ENCODE measurements at places on chromosomes 5 and 9.

GRCh38 chr9:17117372-17117771, 17.5 kb upstream of the CNTLN start:
- no peak for DNase-seq

DNA sequence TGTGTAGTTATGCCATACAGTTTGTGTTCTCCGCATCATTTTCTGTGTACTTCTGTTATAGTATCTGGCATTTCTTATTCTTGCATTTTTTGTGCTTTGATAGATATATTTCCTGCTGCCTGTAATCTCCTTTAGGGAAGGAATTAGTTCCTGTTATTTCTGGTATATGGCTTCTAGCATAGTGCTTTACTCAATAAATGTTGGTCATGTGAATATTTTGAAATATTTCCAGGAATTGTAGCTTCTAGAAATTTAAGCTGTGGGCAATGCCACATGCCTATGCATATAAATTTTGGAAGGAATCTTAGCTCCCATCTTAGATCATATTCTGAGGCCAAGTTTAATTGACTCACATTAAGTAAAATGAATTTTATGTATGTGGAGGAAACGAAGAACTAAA, 11.5 kb upstream of the PRRC1 start:
- no peak for DNase-seq

- DNase-seq: no peak
Observed at GRCh38 chr5:56601641-56602071, 213.7 kb upstream of the MAP3K1 start.

DNA sequence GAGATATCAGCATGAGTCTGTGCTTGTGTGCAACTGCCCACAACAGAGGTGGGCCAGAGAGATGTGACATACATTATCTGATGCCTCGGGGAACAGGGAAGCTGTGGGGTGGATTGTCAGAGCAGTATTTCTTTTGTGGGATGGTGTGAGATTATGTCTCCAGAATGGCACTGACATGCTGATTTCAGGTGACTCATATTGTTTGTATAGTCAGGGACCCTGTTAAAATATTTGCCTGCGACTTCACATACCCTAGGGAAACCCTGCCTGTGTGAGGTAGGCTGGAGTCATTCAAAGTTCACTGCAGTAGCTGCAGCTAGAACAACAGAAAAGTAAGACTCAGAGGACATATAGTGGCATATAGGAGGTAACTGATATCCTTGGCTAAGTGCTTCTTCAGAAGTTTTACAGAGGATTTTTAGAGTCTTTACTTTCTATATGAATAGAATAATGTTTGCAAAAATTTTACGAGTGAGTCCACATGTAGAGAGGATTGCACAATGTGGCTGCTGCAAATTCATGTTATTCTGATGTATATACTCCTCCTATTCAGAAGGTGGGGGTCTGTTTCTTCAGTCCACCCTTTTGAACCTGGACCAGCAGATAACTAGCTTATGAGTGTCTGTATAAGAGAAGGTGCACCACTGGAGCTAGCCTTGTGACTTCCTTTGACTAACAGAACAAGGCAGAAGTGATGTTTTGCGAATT, 89.3 kb downstream of the MACIR start:
- DNase-seq: no peak

DNA sequence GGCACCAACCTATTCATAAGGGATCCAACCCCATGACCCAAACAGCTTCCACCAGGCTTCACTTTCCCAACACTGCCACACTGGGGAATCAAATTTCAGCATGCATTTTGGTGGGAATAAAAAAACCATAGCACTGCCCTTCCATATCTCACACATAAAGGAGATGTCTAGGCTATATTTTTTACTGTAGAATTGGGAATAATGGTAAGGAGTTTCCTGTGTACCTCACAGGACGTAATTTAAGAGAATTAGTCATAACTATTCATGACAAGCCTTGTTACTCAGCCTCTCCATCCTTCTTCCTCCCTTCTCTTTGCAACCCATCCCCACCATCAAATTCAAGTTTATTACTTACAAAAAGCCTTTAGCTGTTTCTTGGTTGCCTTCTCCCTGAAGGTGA, 352.1 kb downstream of the MLLT3 start:
- DNase-seq: no peak

DNA sequence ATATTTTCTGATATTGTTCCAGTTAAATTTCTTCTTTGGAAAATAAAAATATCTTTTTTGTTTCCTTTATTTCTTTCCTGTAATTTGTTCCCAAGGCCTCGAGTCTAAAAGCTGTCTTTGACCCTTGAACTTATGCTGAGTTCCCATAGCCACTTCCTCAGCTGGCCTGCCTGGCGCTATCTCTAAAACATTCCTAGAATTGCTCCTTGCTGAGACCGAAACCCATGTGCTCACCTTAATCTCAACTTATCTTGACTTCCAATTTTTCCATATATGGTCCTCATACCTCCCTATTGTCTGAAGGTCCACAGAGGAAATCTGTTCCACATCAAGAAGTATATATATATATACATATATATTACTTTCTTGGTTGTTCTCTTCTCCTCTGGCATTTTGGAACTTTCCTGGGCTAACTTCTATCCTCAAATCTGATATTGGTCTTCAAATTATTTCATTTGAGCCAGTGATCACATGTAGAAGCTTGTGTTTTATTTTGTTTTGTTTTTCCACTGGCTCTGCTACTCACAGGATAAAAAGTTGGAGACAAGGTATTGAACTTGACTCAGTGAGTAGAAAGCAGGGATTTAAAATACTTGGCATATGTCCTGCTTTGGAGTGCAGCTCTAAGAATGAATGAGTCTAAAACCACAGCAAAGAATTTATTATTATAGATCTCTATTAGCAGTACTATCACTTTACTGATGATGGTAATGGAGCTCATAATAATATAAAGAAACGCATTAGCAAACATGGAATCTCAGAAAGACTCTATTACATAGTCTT, 45.2 kb downstream of the ENC1 start:
- no peak for DNase-seq

GRCh38 chr9:128056887-128057723, 10.0 kb downstream of the NAIF1 start:
- no peak for DNase-seq

GRCh38 chr5:79692596-79692995, 3.0 kb downstream of the CMYA5 start:
- DNase-seq: no peak

DNA sequence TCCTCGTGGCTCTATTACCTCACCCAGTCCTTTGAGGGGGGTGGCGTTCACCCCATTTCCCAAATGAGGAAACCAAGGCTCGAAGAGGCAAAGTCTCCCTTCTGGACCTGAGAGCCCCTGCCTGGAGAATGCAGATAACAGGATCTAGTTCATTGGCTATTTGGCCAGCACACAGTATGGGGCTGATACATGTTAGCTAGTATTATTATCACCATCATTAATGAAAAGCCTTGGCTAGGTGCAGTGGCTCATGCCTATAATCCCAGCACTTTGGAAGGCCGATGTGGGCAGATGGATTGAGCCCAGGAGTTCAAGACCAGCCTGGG, 4.3 kb downstream of the SH3GLB2 start:
- DNase-seq: no peak

- no peak for DNase-seq
Observed at GRCh38 chr5:73282383-73282782, 109.4 kb downstream of the TMEM174 start.

DNA sequence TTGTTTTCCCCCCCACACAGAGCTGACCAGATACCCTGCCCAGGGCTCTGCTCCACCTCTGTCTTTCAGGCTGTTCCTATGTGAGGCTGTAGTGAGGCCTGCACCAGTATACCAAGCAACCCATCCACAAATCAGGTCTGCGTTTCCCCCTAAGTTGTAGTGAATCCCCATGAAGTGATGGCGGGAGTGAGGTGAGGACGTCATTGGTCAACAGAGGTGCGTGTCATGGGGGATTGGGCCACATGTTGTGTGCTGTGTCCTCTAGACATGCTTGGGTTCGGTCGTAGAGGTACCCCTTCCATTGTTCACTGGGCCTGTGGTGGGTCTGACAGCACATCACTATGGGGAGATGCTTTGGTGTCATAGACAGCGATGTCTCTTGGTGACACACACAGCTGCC, 184.6 kb downstream of the CACNA1B start:
- no peak for DNase-seq

- no peak for DNase-seq
Observed at GRCh38 chr5:160774666-160775315, 77.2 kb downstream of the ATP10B start.

- no peak for DNase-seq
Observed at GRCh38 chr9:108078375-108078774, 588.8 kb upstream of the KLF4 start.

DNA sequence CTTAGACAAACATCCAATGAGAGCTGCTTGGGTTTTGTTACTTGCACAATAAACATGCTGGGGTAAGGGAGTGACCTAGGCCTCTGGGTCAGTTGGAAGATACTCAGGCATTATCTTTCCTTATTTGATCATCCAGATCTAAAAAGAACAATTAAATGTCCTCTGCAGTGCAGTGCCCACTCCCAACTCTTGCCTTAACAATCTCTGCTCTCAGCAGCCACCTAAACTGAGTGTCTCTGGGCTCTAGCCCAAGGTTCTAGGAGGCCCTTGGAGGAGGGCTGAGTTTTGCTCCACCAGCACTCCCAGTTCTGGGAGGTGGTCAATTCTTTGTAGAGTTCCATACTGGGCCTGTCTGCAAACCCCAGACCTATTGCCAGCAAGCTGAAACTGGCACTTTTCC, 1.8 kb downstream of the MCIDAS start:
- no peak for DNase-seq

DNA sequence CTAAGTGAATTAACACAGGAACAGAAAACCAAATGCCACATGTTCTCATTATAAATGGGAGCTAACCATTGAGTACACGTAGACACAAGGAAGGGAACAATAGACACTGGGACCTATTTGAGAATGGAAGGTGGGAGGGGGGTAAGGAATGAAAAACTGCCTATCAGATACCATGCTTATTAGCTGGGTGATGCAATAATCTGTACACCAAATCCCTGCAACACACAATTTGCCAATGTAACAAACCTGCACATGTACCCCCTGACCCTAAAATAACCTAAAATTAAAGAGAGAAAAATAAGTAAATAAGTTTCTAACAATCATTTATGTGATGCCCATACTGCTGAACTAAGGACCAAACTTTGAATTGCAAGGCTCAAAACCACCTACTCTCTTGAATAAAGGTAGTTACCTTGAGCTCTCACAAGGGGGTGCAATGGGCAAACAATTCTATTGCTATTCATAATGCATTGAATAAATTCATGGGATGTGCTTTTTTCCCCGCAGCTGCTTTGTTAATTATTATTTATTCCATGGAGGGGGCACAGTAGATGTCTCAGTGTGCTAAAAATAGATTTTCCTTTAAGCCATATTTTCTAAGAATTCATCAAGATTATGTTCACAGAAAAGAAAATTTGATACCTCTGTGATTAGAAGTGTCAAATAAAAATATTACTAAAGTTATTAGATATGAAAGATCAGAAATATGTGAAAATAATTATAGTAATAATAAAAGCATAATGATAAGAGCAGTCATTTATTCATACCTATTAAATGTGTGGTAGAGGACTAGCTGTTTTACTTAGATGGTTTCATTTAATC, 76.2 kb upstream of the PTPN3 start:
- no peak for DNase-seq

GRCh38 chr5:90939211-90939610, 380.6 kb downstream of the ADGRV1 start:
- no peak for DNase-seq

DNA sequence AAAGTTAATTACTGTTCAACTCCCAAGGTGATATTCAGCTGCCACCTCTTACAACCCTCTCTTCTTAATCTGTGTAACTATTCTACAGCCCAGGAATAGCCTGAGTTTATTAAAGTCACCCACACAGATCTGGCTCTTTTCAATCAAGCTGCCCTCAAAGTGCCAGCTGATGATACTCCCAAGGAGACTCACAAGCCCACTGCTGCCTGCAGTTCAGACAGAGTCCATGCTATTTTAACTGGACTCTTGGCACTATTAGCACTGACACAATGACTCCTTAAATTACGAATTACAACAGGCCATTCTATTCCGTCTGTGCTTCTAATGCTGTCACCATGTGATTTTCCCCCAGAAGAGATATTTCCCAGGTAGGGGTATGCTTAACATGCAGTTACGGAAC, 26.3 kb downstream of the REEP5 start:
- DNase-seq: no peak

Measured in stimulated activated CD4-positive, alpha-beta T cell treated with anti-CD3 and anti-CD28 coated beads, Interleukin-12 subunit alpha, Interleukin-12 subunit beta, amount 100 ng/mL, for 48 hours (primary cell).